Fibroblast of villous mesenchyme (primary cell): ENCODE measurements at places on chromosomes 12 and 14.

DNA sequence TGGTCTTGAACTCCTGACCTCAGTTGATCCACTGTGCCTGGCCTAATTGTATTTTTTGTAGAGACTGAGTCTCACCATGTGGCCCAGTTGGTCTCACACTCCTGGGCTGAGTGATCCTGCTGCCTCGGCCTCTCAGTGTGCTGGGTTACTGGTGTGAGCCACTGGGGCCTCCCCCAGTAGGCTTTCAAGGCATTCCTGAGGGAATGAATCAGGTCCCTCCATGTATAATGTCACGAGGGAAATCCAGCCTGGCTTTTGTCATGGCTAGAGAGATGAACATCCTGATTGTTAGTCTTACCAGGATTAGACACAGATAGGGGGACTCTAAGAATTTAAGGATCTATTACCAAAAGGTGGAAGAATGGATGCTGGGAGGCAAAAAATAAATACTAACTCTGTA, 51.9 kb downstream of the CPSF2 start:
- DNase-seq: peak; percentile 58

- peak; percentile 41 for DNase-seq
Measured at GRCh38 chr14:30621354-30621939, 672 bp upstream of the SCFD1 start.

- no peak for DNase-seq
Measured at GRCh38 chr12:19223018-19223417, 93.5 kb downstream of the PLEKHA5 start.

DNA sequence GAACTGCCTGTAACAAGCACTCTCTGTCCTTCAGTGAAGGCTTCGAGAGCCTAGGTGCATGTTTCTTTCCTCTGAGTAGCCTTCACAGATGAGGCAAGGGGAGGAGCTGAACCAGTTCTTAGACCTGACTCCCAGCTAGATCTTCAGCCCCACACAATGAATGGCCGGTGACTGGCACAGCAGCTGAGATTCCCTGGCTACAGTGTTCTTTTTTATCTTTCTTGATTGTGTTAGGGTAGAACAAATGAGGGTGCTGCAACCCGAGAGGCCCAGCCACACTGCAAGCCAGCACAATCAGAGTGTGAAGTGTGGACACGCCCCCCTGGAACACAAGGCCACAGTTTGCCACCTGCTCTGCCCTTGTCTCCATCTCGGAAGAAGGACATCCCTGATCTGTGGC, 19.1 kb upstream of the COL2A1 start:
- no peak for DNase-seq

DNA sequence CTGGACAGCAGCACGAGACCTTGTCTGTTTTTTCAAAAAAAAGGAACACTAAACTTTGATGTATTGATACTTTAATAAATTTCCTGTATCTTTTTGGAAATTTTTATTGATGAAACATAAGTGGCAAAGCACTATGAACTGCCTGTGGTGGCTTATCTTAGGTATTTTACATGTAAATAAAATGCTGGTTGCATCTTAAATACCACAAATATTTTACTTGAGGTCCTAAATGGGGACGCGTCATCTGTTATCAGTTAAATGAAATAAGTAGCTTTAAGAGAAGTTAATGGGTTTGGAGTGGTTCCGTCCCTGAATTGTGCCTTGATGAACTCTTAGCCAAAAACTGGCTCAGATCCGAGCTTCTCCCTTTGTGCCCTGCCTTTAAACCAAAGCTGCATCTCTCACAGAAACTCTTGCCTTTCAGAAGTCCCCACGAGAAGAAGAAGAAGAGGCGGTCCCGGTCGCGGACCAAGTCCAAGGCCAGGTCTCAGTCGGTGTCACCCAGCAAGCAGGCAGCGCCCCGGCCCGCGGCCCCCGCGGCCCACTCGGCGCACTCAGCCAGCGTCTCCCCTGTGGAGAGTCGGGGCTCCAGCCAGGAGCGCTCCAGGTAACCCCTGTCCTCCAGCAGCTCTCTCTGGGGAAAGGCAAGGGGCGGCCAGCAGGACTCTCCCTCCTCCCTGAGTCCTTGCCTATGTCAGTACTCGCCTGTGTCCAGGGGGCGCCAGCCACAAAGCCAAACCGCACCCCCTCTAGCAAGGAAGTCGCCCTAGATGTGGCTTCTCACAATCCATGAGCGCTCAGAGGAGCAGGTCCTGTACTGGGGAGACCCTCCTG, 31.2 kb upstream of the MMP17 start:
- peak; percentile 11 for DNase-seq

- DNase-seq: no peak
Measured at GRCh38 chr12:66739940-66740651, 61.2 kb upstream of the GRIP1 start.

DNA sequence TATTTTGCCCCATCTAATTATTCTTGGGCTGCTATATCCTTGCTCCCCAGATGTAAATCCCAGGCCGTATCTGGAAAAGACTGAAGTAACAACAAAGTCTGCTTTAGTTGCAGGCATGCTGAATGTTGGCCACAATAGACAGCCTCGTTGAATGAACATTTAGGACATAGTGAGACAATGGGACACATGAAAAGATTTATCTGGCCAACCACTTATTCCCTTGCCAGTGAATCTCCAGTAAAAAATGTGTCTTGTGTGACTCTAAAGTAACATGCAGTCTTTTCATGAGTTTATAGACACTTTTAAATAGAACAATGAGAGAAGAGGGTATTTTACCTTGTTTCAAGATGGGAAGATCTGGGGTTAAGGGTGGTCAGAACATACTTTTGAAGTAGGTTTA, 60.2 kb upstream of the STXBP6 start:
- no peak for DNase-seq

DNA sequence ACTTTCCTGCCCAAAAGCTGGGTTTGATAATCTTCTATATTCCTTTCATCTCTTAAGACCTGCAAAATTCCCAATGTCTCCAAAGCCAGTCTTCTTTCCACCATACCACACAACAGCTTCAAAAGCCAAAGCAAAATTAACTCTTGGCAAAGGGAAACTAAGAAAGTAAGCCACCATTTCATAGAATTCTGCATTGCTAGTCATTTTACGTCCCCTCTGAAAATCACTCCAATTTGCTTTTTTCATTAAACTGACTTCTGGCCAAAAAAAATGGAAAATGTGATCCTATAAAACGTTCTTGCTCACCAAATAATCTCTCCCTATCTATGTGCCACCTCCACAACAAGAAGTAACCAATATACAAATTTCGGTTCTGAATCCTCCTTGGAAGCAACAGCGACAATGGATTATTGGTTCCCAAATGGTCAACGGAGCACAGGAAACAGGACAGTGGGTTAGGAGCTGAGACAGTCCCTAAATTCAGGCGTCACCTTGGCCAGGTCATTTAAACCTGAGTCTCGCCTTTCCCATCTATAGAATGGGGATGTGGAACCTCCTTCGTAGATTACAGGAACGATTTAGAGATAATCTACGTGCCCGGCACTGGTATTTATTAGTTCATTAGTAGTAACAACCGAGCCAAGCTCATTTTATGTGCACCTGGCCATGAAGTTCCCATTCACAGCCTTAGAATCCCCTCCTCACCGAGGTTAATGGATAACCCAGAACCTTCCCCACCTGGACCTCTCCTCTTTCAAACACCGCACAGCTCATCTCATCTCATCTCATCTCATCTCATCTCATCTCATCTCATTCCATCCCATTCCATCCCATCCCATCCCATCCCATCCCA, 1.2 kb downstream of the NT5DC3 start:
- DNase-seq: no peak

- DNase-seq: peak; percentile 36
Measured at GRCh38 chr14:104794631-104794992, 936 bp downstream of the AKT1 start.

GRCh38 chr14:104563742-104564615, 15.6 kb upstream of the C14orf180 start:
- peak; percentile 48 for DNase-seq

DNA sequence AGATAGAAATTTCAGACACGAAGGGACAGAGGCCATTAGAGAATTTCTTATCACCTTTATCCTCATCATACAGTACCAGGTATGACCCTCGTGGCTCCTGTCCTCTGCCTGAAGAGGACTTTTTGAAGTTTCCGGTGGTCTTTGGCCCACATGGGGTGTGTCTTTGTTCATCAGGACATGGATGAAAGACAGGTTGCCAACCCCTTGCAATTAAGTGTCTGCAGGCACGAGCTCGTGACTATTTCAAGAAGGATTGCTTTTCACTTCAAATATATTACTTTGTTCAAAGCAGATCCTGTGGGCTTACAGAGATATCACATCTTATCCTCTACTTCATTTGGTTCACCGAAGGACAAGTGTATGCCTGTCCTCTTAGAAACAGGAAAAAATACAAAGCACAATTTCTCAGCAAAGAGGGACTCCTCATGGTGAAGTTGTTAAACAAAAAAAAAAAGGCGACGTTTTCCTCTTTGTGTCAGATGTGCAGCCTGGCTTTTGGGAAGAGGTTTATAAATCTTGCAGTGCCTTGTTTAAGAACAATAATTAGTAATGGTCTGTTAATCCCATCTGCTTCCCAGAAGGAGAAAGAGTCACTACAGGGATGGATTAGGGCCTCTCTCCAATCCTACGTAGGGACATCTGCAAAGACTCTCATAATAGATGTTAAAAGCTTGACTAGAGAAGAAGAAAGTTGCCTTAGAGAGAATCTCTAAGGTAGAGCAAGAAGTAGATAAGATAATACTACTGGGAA, 13.5 kb upstream of the FAM234B start:
- no peak for DNase-seq

DNA sequence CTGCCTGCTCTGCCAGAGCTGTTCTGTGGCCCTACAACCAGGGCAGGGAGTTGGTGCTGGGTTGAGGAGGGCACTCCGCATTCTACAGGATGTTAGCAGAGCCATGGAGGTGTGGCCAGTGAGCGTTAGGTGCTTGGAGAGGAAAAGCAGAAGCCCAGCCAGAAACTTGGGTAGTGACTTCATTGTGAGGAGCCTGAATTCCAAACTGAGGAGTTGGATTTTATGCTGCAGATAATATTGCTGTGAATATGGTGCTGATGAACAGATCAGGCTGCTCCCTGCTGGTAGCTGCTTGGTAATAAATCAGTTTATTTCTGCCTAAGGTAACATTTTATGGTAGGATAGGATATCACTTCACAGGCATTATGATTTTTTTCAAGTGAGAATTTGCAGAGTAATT, 7.1 kb upstream of the CCDC175 start:
- DNase-seq: peak; percentile 36
